ENCODE measurements at places on chromosomes 2 and 18. TPM values are rescaled to one million over a fixed set of nuclear protein-coding genes. Genes with fewer than 3 reads are reported as not detected.

The MTHFD2 gene
- total RNA-seq = 122 TPM

- H3K27me3 ChIP-seq = no peaks in the 10 kb centered on the region
- no peak overlapping the region for H3K4me3 ChIP-seq
- H3K36me3 ChIP-seq = no peaks in the 10 kb centered on the region
- DNase-seq = no peak
- peaks cover 5% of the 10 kb centered on the region for H3K4me1 ChIP-seq
Measured at GRCh38 chr2:18501729-18502128, 58.7 kb downstream of the RDH14 start.

DNA sequence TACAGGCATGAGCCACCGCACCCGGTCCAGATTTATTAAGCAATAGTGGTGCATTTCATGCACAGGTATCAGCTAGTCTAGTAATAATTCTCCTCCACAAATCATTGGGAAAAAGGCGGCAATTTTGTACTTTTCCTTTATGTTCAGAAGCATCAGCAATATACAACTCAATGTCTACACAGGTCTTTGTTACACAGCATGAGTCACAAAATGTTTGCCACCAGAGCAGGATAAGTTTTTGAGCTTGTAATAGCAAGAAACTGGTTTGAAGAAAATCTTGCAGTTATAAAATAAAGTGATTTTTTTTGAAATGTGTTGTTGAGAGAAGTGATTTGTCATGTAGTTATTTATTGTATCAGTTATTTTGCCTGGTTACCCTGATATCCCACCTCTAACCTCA, 4.8 kb upstream of the ITPRIPL1 start:
- peaks cover 12% of the 10 kb centered on the region for H3K27me3 ChIP-seq
- DNase-seq = no peak
- no peak overlapping the region for H3K27ac ChIP-seq
- peaks cover 8% of the 10 kb centered on the region for H3K4me1 ChIP-seq
- no peaks in the 10 kb centered on the region for H3K36me3 ChIP-seq

The RANBP2 gene
- 64.9 TPM for total RNA-seq

DNA sequence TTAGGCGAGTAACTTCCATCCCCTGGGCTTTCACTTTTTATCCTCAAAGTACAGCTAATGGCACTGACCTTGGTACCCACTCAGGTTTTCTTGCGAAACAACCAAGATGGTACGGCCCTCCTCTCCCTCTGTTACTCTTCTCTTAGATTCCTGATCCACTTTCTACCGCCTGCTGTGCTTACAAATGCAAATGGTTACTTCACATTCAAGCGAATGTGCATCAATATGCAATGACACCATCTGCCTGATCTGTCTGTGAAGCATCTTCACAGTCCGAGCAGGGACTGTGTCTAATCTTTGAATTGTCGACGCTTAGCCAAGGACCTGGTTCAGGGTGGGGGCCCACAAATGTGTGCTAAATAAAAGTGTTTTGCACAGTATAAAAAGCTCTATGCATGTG, 112.2 kb downstream of the TRIB2 start:
- H3K27ac ChIP-seq = no peak overlapping the region
- no peaks in the 10 kb centered on the region for H3K27me3 ChIP-seq

GRCh38 chr2:60527762-60528161, 25.7 kb downstream of the BCL11A start:
- no peak overlapping the region for H3K4me3 ChIP-seq
- no peak for DNase-seq
- H3K27me3 ChIP-seq = peaks cover 2% of the 10 kb centered on the region
- peaks cover 3% of the 10 kb centered on the region for H3K4me1 ChIP-seq
- no peaks in the 10 kb centered on the region for H3K36me3 ChIP-seq

GRCh38 chr2:45902781-45903375, 251.4 kb downstream of the PRKCE start:
- no peak overlapping the region for H3K27ac ChIP-seq
- no peak for DNase-seq
- H3K4me3 ChIP-seq = no peak overlapping the region
- no peaks in the 10 kb centered on the region for H3K36me3 ChIP-seq
- H3K27me3 ChIP-seq = no peaks in the 10 kb centered on the region
- H3K4me1 ChIP-seq = no peaks in the 10 kb centered on the region

The LRATD1 gene
- total RNA-seq = 0.28 TPM

DNA sequence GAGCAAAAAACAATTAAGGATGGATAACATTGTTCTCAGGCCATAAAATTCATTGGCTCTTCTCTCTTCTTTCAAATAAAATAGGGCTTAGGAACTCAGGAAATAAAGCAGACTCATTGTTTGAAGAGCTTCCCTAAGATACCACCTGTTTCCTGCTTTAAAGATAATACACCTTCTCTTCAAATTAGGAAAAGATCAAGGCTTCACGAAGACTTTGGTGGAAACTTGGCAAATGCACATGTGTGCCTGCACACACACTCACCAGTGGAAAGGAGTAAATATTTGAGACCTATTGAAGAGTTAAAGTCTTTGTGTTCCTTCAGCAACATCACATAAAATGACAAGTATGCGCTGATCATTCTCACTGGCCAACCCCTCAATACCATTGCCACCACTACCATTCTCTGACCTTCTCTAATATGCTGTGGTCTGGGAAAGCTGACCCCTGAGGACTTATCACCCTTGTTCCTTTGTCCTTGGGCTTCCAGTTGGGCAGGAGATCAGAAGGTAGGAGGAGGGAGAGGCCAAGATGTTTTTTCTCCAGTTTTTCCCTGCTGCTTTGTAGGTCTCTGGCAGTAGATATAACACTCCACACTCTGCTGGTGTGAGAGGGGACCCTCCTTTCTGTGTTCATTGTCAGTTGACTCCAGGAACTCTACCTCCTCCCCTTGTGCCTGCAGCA, 53.5 kb upstream of the SPOPL start:
- no peak for DNase-seq
- H3K36me3 ChIP-seq = no peaks in the 10 kb centered on the region
- H3K27me3 ChIP-seq = no peaks in the 10 kb centered on the region
- no peak overlapping the region for H3K4me3 ChIP-seq
- H3K27ac ChIP-seq = no peak overlapping the region
- H3K4me1 ChIP-seq = no peaks in the 10 kb centered on the region

- H3K4me1 ChIP-seq = 0 out of 2 replicates have a peak, but pooled peaks cover 2% of the 10 kb centered on the region
- H3K36me3 ChIP-seq = no peaks in the 10 kb centered on the region
- H3K27me3 ChIP-seq = no peaks in the 10 kb centered on the region
- H3K4me3 ChIP-seq = no peak overlapping the region
- DNase-seq = peak; percentile 67
Measured at GRCh38 chr2:180124273-180125139, 117.4 kb upstream of the CWC22 start.

DNA sequence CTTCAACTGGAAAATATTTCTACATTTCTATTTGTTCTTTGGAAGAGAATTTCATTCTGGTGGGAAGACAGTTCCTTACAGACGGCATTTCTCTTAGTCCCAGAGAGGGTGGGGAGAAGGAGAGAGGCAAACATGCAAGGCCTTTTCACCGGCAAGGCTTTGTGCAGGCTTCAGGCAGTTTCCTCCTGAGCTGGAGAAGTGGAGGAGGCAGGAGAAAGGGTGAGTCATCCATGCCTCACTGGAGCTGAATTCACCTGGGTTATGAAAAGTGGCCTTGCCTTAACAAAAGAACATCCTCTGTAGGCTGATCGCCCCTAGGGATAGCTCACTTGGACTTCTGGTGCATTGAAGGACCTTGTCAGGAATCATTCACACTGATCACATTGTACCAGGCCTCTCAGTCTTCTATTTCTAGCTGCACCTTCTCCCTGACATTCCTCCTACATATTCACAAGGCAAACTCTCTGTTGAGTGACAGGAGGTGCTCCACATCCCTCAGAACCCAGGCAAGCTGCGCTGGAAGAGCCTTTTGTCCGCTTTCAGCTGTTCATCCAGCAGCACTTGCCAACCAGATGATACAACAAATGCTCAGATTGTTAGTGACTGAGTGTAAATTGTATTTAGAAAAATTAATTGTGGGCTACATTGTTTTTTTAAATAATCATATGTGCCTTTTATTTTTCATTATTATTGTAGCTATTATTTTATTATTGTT, 796.1 kb downstream of the DCDC2C start:
- no peaks in the 10 kb centered on the region for H3K36me3 ChIP-seq
- no peaks in the 10 kb centered on the region for H3K27me3 ChIP-seq
- H3K4me3 ChIP-seq = no peak overlapping the region
- no peak for DNase-seq
- H3K27ac ChIP-seq = no peak overlapping the region
- H3K4me1 ChIP-seq = no peaks in the 10 kb centered on the region

GRCh38 chr2:133953524-133953923, 300.3 kb upstream of the MGAT5 start:
- H3K4me3 ChIP-seq = no peak overlapping the region
- no peaks in the 10 kb centered on the region for H3K36me3 ChIP-seq
- no peaks in the 10 kb centered on the region for H3K4me1 ChIP-seq
- H3K27me3 ChIP-seq = peaks cover 7% of the 10 kb centered on the region
- no peak for DNase-seq

The EVX2 gene
- total RNA-seq = not detected

The RAD51AP2 gene
- not detected for total RNA-seq

The APCDD1 gene
- total RNA-seq = 0.83 TPM

GRCh38 chr2:233983445-233983844, 66.3 kb downstream of the TRPM8 start:
- peaks cover 7% of the 10 kb centered on the region for H3K4me1 ChIP-seq
- no peak for DNase-seq
- no peak overlapping the region for H3K27ac ChIP-seq
- H3K4me3 ChIP-seq = no peak overlapping the region
- H3K36me3 ChIP-seq = no peaks in the 10 kb centered on the region

GRCh38 chr2:120829633-120830025, 94.0 kb downstream of the GLI2 start:
- H3K27ac ChIP-seq = no peak overlapping the region
- H3K36me3 ChIP-seq = peaks cover 8% of the 10 kb centered on the region
- H3K4me1 ChIP-seq = peaks cover 29% of the 10 kb centered on the region
- no peak for DNase-seq

The NEURL3 gene
- total RNA-seq = not detected

DNA sequence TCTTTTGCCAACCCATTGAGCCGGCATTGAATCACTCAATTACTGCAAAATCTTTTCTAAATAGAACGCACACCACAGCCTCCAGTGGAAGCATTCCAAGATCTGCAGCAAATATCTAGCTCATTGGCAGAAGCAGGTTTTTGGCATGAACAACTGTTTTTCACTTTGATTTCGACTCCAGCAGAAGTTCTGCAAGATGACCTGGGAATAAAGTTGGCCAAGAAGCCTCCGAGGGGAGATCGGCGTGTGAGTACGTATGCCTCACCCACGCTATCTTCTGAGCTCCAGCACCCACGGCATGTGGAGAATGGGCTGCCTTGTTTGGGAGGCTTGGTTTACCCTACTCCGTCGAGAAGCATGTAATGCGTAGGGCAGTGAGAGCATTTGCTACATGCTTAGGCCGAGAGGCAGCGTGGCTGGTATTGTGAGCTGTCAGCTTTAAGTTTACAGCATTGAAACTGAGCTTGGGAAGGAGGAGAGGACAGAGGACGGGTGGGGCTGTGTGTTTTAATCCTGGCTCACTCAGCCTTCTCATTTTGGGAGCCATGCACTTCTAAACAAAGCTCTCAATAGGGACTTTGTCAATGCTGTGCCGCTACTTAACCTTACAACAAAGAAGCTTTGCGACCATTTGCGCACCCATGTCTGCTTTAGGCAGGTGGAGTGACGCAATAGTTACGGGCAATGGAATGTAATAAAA, 10.5 kb downstream of the PCARE start:
- H3K36me3 ChIP-seq = no peaks in the 10 kb centered on the region
- H3K27ac ChIP-seq = no peak overlapping the region
- DNase-seq = peak; percentile 68

The REEP1 gene
- total RNA-seq = under 0.01 TPM

GRCh38 chr2:96687266-96687665, 44.7 kb downstream of the FER1L5 start:
- H3K4me1 ChIP-seq = peaks cover 12% of the 10 kb centered on the region
- DNase-seq = no peak
- H3K4me3 ChIP-seq = no peak overlapping the region
- peaks cover 13% of the 10 kb centered on the region for H3K27me3 ChIP-seq

The CXCR1 gene
- total RNA-seq = not detected

The SCN9A gene
- 135 TPM for total RNA-seq

- DNase-seq = no peak
- H3K4me3 ChIP-seq = no peak overlapping the region
- no peaks in the 10 kb centered on the region for H3K27me3 ChIP-seq
- no peaks in the 10 kb centered on the region for H3K4me1 ChIP-seq
- H3K27ac ChIP-seq = no peak overlapping the region
Measured at GRCh38 chr2:16813593-16813992, 148.0 kb upstream of the CYRIA start.

DNA sequence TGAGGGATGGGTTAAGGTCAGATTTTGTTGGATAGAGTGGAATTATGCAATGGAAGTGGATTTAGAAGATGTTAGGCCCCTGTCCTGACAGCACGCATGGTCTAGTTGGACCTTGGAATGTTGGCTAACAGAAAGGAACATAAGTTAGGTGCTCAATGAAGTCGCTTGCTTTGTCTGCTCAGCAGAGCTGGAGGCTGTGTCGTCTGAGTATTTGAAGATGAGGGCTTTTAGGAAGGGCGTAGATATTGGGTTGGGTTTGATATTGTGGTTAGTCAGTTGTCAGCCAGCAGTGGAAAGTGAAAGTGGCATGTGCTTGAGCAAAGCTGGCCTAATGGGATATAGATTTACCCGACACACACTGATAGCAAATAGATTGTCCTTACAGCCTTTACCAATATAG, 239.3 kb downstream of the PRKCE start:
- no peak overlapping the region for H3K27ac ChIP-seq
- H3K4me1 ChIP-seq = peaks cover 29% of the 10 kb centered on the region
- no peaks in the 10 kb centered on the region for H3K36me3 ChIP-seq
- no peaks in the 10 kb centered on the region for H3K27me3 ChIP-seq
- H3K4me3 ChIP-seq = no peak overlapping the region

The NPPC gene
- 0.28 TPM for total RNA-seq

The HEATR5B gene
- 17.9 TPM for total RNA-seq

- H3K36me3 ChIP-seq = no peaks in the 10 kb centered on the region
- H3K27me3 ChIP-seq = peaks cover 13% of the 10 kb centered on the region
- no peaks in the 10 kb centered on the region for H3K4me1 ChIP-seq
- no peak overlapping the region for H3K4me3 ChIP-seq
- no peak overlapping the region for H3K27ac ChIP-seq
Measured at GRCh38 chr2:241797441-241798080, 11.4 kb upstream of the NEU4 start.

The GAL3ST2 gene
- total RNA-seq = not detected

The ASTL gene
- total RNA-seq = not detected

The UGT1A8 gene
- total RNA-seq = not detected

- no peak overlapping the region for H3K27ac ChIP-seq
- H3K4me1 ChIP-seq = no peaks in the 10 kb centered on the region
- DNase-seq = no peak
- H3K36me3 ChIP-seq = no peaks in the 10 kb centered on the region
- no peak overlapping the region for H3K4me3 ChIP-seq
- no peaks in the 10 kb centered on the region for H3K27me3 ChIP-seq
Measured at GRCh38 chr2:228417526-228417925, 236.0 kb upstream of the SPHKAP start.

The IL1F10 gene
- total RNA-seq = not detected

GRCh38 chr2:161681046-161681445, 56.8 kb downstream of the SLC4A10 start:
- H3K36me3 ChIP-seq = no peaks in the 10 kb centered on the region
- H3K27me3 ChIP-seq = no peaks in the 10 kb centered on the region
- no peak overlapping the region for H3K27ac ChIP-seq
- H3K4me1 ChIP-seq = no peaks in the 10 kb centered on the region
- no peak for DNase-seq

All from IMR-90 (cell line).